Effector CD4-positive, alpha-beta T cell (primary cell): ENCODE measurements at places on chromosomes 3 and 15.

- DNase-seq = no peak
Measured at GRCh38 chr3:63762934-63763550, 56.1 kb upstream of the C3orf49 start.

DNA sequence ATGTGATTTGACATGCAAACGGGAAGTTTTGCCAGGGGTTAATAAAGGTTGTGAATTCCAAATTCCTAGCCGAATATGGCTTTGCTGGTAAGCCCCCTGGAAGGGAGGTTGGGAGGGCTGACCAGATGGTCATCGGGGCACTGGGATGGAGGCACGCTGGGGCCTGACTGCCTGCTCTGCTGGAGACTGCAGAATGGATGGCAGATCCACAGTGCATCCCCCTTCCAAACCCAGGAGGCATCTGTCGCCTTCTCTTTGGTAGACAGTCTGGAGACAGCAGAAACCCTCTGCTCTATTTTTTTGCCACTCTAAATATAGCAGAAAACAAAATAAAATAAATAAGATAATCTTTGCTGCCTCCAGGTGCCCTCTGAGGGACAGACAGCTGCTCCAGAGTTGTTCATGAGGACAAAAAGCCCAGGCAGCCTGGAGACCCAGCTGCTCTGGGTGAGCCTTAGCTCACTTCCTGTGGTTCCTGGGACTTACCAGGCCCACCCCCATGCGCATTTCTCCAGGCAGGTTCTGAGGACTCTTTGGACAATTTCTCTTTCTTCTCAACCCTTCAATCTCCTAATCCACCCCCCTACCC is 6.1 kb upstream of the SPTBN5 start:
- DNase-seq = no peak

- DNase-seq = no peak
Measured at GRCh38 chr3:126117212-126117611, 33.3 kb upstream of the SLC41A3 start.

DNA sequence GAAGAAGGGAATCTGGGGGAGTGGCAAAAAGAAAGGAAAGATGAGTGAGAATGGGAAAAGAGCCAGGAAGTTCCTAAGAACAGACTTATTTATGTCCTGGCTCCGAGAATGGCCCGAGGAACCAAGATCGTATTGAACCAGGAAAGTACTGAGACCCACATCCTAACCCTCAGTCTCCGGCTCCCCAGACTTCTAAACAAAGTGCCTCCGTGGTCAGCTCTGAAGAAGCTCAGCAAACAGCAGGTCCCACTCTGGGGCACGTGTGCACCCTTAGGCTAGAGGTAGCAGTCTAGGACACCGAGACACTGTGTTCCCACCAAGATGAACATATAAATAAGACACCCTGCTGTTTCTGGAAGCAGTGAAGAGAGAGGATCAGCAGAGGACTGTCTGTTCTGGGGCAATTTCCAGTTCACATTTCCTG is 307.4 kb downstream of the NTRK3 start:
- no peak for DNase-seq

- DNase-seq = no peak
Measured at GRCh38 chr3:5822843-5823242, 635.3 kb downstream of the EDEM1 start.

DNA sequence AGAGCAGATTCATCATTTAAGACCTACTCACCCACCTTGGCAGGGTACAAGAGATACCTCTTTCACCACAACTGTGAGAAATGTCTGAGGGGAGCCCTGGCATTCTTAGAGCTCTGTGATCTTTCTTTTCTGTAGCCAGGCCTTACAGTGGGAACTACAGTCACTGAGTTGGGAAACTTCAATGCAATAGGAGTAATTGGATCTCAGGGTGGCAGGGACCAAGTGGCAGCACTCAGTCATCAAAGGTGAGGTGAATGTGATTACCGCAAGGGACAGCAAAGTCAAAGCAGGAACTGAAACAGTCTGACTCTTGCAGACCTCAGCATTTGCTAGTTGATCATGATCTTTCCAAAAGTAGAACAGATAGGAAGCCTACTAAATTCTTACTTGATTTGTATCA is 7.2 kb upstream of the MCF2L2 start:
- DNase-seq = no peak

DNA sequence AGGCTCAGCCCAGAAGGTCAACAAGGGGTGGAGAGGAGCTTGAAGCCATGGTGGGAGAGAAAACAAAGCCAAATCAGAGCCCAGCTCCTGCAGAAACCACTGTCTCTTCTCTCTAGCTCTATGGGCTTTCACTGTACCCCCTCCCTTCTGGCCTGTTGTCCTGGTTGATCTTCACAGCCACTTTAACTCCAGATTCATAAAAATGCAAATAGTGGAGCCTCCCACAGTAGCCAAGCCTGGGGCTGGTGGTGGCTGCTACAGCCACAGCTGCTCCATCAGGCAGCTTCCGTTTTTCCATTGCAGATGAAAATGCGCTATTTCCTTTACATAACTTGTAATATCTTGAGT is 20.7 kb upstream of the CAV3 start:
- no peak for DNase-seq

GRCh38 chr3:154684021-154684420 is 254.0 kb upstream of the GPR149 start:
- no peak for DNase-seq

GRCh38 chr15:74134387-74135027 is 4.1 kb downstream of the ISLR2 start:
- DNase-seq = no peak

- no peak for DNase-seq
Measured at GRCh38 chr3:16551342-16551976, 38.0 kb upstream of the RFTN1 start.

GRCh38 chr3:89180334-89180733 is 72.9 kb downstream of the EPHA3 start:
- DNase-seq = no peak
